Right forelimb (tissue), 1 donor: ENCODE measurements at places on chromosomes 3 and 15.

- no peak for DNase-seq
These were observed 806.5 kb downstream of the IGSF11 start for GRCh38 chr3:118228151-118228550.

GRCh38 chr3:154538566-154539360, 108.8 kb upstream of the GPR149 start:
- no peak for DNase-seq

- no peak for DNase-seq
These were observed 20.1 kb downstream of the CMSS1 start for GRCh38 chr3:99837715-99838114.

DNA sequence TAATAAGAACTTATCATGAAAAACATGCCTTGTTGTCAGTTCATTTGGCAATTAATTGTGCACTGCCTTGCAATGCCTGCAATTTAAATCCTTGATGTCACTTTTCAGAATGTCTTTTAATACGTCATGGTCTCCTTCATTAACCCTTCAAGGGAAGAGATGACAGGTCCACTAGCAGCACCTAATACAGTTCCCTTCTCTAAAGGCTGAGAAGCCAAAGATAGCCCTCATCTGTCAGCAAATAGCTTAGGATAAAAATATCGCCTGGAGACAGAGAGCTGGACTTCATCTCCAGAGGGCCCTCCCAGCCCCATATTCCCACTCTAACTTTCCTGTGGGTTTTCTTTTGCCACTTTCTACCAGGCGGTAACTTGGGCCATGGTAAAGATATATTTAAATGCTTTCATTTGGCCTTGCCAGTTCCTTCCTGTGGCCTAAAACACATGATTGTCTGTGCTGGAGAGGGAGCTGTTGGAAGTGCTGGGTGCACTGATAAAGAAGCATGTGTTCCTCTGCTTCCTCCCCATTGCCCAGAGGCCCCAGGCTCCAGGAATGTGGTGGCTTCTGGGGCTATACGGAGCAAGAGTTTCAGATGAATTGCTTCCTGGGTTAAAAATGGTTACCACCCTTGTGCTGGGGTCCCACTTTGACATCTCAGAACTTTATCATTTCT, 76.3 kb upstream of the UMPS start:
- no peak for DNase-seq

DNA sequence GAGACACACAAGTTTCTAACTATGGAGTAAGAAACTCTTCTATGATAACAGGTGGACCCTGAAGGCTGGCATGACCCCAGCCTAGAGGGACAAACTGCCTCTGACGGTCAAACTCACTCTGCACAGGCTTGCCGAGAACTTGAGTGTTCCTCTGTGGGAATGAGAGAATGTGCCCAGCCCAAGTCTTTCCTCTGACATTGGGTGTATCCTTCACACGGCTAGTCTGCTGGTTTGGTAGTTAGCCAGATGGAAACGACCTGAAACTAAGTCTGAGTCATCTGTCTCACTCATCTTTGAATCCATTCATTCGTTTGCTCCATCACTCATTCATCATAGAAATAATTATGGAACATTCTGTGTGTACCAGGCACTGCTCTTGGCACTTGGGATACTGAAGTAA, 198.4 kb downstream of the ATP10A start:
- no peak for DNase-seq

- DNase-seq = no peak
These were observed 45.0 kb downstream of the ESYT3 start for GRCh38 chr3:138479438-138479863.

- DNase-seq = no peak
These were observed 105.8 kb downstream of the CBLB start for GRCh38 chr3:105762749-105763658.

GRCh38 chr3:139652561-139652960, 25.2 kb downstream of the NMNAT3 start:
- no peak for DNase-seq

- DNase-seq = no peak
These were observed 24.6 kb downstream of the ACSBG1 start for GRCh38 chr15:78209646-78210348.

GRCh38 chr3:100403362-100404249, 2.3 kb downstream of the LNP1 start:
- no peak for DNase-seq

- DNase-seq = no peak
These were observed 491.9 kb downstream of the NTRK3 start for GRCh38 chr15:87764461-87765240.

GRCh38 chr3:160291909-160292299, 66.7 kb downstream of the C3orf80 start:
- no peak for DNase-seq

DNA sequence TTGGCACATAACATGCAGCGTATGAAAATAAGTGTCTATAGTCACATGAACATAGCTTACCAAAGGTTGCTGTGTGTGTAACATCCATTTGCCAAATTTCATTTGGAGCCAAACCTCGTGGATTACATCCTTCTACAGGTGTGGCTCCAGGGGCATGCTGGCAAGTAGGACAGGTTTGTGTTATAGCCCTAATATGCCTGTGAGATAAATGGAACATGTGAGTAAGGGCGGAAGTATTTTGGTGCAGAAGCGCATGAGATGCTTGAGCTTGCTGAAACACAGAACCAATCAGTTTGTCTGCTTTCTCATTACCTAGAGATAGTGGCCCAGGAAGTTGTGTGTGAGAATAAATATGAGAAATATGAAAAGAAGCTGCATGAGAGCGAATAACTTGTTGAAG, 21.8 kb upstream of the XCR1 start:
- no peak for DNase-seq

DNA sequence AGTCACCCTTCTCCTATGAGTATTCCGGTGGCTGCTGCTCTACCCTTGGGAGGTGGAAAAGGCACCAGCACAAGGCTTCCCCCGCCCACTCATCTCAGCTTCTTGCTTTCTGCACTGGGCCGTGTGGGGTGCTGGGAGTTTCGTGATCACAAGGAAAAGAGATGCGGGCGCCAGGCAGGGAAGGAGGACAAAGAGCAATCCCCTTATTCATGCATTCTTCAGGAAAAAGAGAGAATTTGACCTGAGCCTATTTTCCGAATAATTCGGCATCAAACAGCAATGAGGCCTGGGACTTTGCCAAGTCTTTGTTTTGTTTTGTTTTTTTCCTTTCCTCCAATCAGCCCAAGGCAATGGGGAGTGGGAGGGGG, 102.2 kb upstream of the LPP start:
- DNase-seq = no peak

DNA sequence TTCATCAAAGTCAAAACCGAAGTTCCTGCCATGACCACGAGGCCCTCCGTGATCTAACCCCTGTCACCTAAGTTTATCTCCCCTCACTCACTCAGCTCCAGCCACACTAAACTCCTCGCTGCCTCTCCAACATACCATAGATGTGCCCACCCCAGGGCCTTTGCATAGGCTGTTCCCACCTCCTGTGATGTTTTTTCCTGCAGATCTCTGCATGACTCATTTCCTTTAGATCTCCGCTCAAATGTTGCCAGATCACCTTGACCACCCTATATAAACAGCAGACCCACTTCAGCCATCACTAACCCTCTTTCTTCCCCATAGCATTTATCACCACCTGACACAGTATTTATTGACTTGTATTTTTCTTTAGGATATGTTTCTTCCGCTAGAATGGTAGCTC, 58.5 kb downstream of the HRH1 start:
- no peak for DNase-seq

GRCh38 chr3:175186511-175186910, 327.4 kb downstream of the NAALADL2 start:
- DNase-seq = no peak

GRCh38 chr3:32685543-32686185, 676 bp downstream of the CNOT10 start:
- no peak for DNase-seq

DNA sequence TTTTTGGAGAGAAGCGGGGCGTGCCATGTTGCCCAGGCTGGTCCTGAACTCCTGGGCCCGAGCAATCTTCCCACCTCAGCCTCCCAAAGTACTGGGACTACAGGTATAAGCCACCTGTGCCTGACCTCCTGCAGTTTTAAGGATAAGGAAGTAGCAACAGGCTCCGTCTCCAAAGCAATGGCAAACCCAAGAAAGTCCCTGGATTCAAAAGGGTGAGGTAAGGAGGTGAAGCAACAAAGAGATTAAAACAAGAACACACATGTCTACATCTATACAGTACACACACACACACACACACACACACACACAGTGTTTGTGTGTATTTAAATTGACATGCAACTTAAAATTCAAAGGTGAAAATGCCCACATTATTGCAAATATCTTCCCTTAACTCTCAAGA, 58.9 kb downstream of the ABCC5 start:
- no peak for DNase-seq

GRCh38 chr3:45647148-45647619, 42.0 kb upstream of the SACM1L start:
- DNase-seq = no peak

DNA sequence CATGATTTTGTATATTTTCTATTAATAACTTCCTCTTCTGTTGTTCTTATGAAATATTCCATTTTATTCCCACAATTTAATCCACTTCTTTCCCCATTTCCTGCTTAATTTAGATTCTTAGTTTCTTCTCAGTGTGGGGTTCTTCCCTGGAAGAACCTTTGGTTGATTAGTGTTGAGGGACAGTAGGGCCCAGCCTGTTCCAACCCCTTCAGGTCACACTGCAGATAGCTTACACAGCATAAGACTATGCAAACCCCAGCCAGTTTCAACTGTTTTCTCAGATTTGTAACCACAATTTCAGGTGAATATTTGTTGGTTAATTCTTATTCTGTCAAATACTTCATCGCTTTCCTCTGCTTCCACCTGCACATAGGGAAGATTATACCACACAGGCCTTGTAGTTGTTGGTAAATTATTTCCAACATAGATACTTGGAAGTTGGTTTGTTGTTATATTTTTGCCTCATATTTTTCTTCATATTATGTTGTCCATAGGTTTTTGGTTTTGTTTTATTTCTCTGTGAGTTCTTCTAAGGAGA, 34.7 kb downstream of the AADACL2 start:
- no peak for DNase-seq

- no peak for DNase-seq
These were observed 78.6 kb downstream of the VGLL4 start for GRCh38 chr3:11565072-11565471.

DNA sequence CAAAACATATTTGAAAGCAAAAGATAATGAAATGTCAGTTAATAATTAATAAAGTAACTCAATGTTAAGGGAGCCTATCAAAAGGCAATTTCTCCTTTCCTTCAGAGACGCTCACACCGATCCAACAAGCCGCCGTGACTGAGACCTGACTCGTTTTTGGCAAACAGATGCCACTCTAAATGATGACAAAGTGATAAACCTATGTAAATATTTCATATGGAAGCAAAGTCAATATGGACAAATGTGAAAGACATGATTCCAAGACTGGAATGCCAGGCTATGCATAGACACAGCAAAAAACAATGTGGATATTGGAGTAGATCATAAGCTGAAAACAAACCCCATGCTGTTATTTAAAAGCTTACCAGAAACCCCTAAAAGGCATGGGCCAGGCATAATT, 137.2 kb upstream of the SUCLG2 start:
- no peak for DNase-seq

GRCh38 chr15:34855893-34856292, 60.5 kb upstream of the ACTC1 start:
- DNase-seq = no peak

- no peak for DNase-seq
These were observed 18.8 kb downstream of the GNB4 start for GRCh38 chr3:179432451-179432850.

DNA sequence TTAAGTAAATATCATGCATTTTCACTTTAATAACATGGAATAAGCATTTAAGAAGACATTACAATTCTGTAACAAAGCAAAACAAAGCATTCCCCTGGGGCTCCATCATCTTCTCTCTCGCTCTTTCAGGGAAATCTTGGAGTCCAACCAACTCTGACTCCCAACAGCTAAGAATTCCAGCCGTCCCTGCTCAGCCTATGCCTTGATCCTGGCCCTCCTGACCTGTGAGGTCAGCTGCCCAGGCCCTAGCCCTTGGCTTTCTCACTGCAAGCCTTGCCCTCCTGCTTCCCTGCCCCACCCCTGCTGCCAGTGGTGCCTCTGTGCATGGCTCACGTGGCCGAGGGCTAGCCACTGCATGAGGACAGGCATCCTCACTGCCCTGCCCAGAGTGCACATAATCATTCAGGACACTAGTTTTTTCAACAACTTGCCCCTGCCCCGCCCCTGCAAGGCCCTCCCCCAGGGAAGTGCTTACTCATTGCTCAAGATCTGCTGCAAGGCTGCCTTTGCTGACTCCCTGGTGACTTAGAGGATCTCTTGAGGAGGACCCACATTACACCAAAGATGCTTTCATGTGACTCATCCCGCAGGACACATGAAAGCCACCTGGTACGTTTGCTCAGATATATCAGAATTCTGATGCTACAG, 37.6 kb downstream of the MTMR10 start:
- no peak for DNase-seq

- peak; percentile 56 for DNase-seq
These were observed at the start of gene SLITRK3 for GRCh38 chr3:165195640-165196576. Gene SLITRK3, minus strand, starts transcription at chr3:165196384. Its CDS starts 5,554 bp downstream, at chr3:165190830.

DNA sequence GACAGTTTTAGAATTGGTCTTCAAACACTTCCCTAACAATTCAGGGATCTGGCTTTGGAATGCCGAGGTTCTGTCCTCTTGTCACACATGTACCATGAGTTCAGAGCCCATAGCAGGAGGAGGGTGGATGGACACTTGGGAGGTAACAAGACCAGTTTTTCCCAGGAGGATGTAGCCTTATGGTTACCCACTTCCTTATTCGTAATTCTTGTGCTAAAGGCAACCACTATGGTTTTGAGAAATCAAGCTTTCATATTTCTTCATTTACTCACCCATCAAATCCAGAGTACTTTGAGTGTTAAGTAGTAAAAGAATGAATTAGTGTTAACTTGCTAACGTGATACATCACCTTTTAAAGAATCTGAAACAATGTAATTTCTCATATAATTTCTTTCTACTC, 479.6 kb upstream of the ALCAM start:
- DNase-seq = no peak

DNA sequence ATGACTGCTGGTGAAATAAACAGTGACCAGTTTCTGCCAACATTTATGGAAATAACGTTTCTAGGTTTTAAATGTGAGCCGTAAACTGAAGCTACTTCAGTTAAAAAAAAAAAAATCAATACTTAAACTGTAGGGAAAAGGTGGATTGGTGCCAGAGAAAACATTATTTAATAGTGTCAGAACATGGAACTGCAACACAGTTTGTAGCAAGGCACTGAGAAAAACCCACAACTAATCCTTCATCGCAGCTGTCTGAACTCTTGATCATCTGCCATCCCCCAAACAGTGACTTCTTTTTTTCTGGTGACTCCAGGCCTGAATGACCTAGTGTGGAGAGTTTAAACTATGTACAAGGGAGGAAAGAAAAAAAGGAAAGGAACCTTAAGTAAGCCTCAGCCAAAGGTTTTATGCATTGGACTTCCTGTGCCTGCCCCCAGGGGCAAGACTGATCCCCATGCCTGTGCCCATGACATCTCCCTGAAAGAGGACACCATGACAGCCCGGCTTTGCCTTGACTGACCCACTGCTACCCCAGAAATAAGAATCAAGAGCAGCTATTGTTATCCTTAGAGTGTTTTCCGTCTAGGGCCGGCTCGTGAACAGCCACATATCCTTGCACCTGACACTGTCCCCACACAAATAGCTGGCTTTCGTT, 33.1 kb downstream of the CRTAP start:
- no peak for DNase-seq

GRCh38 chr3:116963802-116964201, 254.2 kb downstream of the TUSC7 start:
- no peak for DNase-seq
